ENCODE measurements at places on chromosomes 7 and 10. TPM values are rescaled to one million over a fixed set of nuclear protein-coding genes. Genes with fewer than 3 reads are reported as not detected.
A peak's percentile ranks its signal among the peaks of the same experiment; 100 is the strongest.

HOXA13 gene
- 0.06 TPM for polyA plus RNA-seq

ZNF239 gene
- 13.9 TPM for polyA plus RNA-seq

PON1 gene
- 0.55 TPM for polyA plus RNA-seq

DNA sequence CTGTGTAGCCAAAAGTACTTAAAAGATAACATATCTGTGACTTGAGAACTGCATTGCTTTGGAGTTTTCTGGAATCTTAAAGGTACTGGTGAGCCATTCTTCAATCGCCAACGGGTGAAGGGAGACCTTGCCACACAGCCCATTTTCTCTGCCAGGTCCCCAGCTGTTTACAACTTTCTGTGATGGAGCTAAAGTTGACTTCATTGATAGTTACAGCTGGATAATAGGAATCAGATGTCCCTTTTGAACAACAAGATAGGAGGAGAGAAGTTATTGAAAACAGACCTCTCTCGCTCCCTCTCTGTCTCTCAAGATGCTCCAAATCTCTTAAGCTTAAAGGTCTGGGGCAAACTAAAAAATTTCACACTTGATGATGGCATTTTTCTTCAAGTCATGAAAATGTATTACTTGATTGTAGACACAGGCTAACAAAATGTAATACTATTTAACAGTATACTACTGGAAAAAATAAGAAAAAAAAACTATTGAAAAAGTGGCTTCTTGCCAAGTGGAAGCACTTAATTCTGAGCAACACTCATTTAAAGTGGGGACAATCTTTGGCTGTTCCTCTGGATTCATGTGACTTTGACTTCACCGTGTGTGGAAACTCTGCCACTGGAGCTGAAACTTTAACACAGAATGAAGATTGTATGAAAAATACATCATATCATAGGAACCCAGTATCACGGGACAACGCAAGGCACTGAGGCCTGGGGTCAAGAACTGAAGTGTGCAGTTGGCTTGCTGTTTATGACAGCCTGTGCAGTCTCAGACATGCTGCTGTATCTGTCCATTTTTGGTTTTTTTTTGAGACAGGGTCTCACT, 78.4 kb upstream of the AFAP1L2 start:
- DNase-seq: no peak

DNA sequence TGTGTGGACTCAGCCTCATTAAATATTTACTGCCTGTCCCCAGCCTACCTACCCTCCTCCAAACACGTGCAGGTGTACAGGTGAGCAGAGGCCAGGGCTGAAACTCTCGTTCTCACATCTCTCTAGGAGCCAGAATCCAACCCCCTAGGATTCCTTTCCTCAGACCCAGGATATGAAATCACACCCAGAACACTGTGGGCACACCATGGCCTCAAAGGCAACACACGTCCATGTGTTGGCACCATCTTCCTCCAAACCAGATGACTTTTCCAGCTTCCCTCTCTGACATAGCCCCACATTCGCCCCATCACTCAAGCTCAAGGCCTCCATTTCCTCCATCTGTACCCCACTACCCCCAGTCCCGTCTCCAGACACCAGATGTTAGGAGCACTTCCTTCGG, 51.8 kb upstream of the DUSP5 start:
- no peak for DNase-seq

DNA sequence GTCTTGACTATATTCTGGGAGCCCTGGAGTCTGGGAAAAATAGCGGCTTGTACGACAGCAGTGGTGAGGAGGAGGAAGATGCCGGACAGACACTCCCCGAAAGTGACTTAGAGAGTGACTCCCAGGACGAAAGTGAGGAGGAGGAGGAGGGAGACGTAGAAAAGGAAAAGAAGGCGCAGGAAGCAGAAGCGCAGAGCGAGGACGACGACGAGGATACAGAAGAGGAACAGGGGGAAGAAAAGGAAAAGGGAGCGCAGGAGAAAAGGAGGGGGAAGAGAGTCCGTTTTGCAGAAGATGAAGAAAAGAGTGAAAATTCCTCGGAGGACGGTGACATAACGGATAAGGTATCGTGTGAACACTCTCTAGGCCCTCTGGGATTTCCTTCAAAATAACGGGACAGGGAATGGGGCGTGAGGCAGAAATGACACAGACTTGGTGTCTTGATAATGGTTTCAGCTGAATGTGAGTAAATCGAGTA, 908 bp downstream of the NOM1 start:
- DNase-seq: no peak

DNA sequence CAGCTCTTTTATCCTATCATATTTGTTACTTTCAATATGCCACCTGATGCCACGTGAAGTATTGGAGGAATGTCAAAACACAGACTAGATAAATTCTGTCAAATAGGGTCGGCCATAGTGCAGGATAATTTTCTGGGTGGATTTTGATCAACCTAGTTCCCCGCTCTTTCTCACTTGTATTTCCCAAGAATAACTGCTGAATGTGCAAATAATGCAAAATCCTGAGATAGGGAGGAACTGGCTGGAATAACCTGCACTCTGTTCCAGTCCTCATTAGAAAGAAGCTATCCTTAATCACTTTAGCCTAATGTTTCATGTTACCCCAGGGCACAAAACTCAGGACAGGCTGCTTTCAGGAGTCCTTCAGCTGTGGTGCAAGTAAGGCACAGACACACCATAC, 33.9 kb downstream of the ZWINT start:
- no peak for DNase-seq

DNA sequence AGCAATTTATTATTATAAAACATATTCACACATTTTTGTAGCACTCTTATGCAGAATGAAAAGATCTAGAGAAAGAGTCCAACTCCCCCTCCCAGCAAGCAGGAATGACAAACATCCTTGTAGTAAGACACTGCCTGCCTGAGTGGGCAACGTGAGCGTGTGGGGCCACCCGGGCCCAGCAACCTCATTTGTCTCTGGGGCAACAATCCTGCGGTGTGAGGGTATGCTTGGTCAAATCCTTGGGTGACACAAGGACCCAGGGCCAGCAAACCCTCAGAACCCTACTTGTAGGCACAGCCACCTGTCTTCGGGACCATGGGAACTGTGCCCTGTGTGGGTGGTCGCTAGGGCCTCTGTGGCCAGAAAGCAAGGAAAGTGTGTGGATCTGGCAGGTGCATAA, 10.7 kb downstream of the RHEB start:
- no peak for DNase-seq

- DNase-seq: no peak
Measured at GRCh38 chr7:38743899-38744298, 112.7 kb upstream of the AMPH start.

- DNase-seq: peak; percentile 23
Measured at GRCh38 chr7:117673839-117674238, 194.0 kb downstream of the CFTR start.

- no peak for DNase-seq
Measured at GRCh38 chr7:108408296-108408991, 47.8 kb downstream of the NRCAM start.

GRCh38 chr10:59057345-59057744, 119.1 kb upstream of the PHYHIPL start:
- DNase-seq: no peak

Data from right renal cortex interstitium (tissue), 3 donors.